ENCODE measurements at places on chromosomes 12 and 14.

- DNase-seq = no peak
Observed at GRCh38 chr12:27467641-27468040, 21.1 kb downstream of the SMCO2 start.

DNA sequence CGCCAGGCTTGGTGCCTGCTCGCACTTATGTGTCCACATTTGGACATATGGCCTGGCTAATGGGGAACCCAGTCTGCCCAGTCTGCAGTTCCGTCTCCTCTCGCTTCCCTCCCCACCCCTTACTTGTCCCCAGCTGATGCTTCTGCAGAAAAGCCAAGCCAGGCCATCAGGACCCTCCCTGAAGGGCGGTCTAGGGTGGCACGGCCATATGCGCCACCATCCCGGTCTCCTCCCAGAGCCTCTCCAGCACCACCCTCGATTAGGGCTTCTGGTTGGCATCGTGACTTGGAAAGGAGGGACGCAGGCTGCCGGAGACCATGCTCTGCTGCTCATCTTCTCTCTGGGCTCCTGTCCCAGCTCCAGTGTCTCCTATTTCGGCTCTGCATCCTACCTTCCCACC, 54.6 kb downstream of the CALM1 start:
- no peak for DNase-seq

DNA sequence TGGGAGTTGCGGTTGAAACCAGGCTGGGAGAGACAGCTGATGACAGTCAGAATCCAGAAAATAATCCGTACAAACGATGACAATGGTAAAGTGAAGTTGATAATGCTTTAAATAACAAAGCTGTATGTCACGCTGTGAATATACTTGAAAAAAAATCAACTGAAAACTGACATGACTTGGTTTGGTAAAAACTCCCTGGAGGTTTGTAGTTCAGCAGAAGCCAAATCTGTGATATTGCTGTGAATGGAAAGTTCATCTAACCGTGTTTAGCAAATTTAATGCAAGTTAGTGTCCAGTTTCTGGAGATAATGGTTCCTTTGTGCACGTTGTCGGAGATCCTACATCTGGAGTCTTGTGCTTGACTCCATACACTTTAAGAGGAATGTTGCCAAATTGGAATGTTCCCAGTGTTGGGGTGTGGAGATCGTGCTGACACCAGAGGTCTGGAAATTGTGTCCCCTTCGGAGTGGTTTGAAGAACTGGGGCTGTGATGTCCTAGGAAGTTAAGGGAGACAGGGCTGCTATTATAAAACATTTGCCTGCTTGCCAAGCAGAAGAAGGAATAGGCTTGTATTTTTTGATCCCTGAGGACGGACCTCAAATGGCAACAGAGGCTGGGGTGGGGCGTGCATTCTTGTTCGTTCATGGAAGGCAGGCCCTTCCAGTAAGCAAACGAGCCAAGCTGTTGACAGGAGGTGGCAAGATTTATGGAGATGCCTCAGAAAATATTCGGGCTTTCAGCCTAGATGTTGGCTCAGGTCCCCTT, 30.6 kb downstream of the PPFIBP1 start:
- DNase-seq = no peak

GRCh38 chr12:131565267-131566015, 145.4 kb upstream of the SFSWAP start:
- DNase-seq = no peak

Measured in stimulated activated CD4-positive, alpha-beta T cell treated with anti-CD3 and anti-CD28 coated beads, Interleukin-1b, Interleukin-23, amount 100 ng/mL, for 24 hours (primary cell).